Fibroblast of skin of left quadriceps (primary cell): ENCODE measurements at places on chromosomes 2 and 18.

DNA sequence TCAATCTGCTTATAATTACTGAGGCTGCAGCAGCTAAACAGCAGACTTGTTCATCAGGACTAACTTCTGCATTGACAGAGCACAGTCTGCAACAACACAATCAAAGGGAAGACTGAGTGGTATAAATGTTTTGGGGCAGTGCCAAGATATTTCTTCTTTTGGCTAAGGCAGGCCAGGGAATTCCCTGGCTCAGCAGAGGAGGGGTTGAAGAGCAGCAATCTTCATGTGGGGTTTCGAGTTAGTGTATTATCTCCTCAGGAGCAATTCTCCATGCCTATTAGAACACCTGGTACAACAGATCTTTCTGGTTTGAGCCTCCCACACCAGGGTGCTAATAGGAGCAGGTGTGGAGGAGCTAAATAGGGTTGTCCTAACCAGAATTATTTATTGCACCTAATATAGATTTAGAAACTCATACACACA is 103.0 kb upstream of the STK17B start:
- DNase-seq: no peak

DNA sequence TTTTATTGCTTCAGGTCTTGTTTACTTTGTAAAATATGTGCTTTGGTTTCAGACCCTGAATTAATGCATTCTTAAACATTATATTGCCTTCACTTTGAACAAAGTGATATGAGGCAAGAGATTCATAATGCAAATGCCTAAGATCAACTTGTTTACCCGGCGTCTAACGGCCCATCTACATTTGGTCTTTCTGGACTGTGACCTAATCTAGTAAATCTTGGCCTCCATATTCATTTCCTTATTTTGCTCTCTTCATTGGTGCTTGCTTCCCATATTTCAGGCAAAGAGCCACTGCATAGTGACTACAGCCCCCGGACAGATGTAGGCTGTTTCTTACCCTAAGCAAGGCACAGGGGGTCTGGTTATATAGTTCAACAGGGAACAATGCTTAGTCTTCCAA is 53.0 kb upstream of the SLC39A10 start:
- no peak for DNase-seq

- no peak for DNase-seq
Observed at GRCh38 chr2:129118296-129118695, 799.6 kb upstream of the HS6ST1 start.

GRCh38 chr2:74146929-74147726 is 584 bp downstream of the BOLA3 start:
- DNase-seq: no peak

DNA sequence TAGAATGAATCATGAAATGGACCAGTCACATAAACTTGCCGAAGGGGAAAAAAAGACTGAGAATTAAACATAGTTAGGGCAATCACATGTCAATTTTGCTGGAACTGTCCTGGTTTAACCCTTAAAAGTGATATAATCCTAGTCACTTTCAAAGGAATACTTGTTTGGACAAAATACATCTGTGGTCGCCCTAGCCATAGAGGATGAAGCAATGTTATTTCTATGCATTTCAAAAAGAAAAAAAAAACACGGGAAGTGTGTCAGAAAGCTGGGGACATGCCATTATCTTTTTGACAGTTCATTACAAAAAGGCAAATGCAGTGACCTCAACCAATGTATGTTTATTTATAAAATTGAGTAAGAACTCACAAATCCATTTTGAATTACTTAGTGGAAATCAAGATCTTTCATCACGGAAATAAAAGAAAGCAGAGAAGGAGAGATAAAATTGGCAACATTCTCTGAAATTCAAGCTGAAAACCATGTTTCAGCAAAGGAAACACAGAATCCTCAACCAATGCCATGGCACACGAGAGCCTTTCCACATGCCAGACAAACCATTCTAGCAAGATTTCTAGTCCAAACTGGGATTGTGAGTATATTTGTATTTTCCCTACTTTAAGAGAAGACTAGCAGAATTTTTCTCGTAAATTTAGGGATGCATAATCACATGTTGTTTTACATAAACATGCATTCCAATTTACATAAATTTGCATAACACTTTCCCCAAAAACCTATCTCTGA is 854.3 kb upstream of the ACVR2A start:
- peak; percentile 37 for DNase-seq

DNA sequence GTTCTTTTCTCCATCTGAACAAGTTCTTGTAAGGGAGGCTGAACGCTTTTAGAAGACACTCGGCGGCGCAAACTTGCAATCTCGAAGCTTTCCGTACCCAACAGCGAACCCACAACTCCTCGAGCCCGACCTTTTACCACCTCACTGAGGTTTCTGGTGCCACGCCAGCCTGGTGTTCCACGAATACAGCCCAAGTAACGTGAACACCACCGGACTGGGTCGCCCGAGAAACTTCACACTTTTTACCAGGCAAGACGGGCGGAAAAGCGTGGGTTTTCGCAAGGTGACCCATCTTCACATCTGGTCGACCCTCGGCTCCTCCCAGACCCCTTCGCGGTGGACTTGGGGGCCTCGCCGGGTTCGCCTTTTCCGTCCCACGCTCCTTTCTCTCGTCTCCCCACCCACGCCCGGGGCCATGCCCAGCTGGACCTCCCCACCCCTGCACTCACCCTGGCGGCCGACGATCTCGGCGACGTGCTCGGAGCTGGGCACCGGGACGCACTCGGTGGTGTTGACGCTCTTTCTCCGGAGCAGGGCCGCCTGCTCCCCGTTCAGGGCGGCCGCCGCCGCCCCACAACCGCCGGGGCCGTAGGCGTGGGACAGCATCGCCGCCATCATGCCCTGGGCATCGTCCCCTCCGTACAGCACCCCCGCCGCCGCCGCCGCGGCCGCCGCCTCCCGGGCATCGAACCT is 1.2 kb downstream of the MEX3C start:
- no peak for DNase-seq

GRCh38 chr2:187654535-187654934 is 100.3 kb upstream of the TFPI start:
- no peak for DNase-seq

DNA sequence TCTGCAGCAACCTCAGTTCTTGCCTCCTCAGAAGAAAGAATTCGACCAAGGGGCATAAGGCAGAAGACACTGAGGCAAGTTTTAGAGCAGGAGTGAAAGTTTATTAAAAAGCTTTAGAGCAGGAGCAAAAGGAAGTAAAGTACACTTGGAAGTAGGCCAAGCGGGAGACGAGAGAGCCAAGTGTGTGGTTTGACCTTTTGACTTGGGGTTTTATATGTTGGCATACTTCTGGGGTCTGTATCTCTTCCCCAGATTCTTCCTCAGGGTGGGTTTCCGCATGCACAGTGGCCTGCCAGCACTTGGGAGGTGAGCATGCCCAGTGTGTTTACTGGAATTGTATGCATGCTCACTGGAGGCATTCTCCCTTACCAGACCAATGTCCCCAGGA is 59.3 kb upstream of the ANKRD44 start:
- no peak for DNase-seq

- no peak for DNase-seq
Observed at GRCh38 chr18:8380926-8381325, 228.3 kb upstream of the RAB12 start.

- no peak for DNase-seq
Observed at GRCh38 chr2:226411205-226411604, 388.4 kb downstream of the IRS1 start.

GRCh38 chr2:234146087-234146826 is 95.8 kb downstream of the SPP2 start:
- peak; percentile 85 for DNase-seq

DNA sequence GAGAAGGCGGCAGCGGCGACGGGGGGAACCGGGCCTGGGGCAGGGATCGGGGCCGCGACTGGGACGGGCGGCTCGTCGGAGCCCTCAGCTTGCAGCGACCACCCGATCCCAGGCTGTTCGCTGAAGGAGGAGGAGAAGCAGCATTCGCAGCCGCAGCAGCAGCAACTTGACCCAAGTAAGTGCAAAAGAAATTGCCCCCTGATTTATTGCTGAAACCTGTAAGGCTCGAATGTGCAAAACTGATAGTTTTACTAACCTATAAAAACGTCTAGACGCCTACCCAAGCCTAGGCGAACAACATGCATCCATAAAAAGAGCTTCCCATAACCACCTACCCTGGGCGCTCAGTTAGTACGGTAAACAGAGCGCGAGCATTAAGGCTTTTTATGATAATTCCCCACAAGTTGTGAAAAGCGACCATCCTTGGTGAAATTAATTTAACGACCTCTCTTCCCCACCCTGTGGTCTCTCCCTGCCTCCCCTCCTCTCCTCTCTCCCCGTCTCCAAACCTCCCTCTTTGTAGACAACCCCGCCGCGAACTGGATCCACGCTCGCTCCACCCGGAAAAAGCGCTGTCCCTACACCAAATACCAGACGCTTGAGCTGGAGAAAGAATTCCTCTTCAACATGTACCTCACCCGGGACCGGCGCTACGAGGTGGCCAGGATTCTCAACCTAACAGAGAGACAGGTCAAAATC is 1.0 kb downstream of the HOXD9 start:
- DNase-seq: no peak

DNA sequence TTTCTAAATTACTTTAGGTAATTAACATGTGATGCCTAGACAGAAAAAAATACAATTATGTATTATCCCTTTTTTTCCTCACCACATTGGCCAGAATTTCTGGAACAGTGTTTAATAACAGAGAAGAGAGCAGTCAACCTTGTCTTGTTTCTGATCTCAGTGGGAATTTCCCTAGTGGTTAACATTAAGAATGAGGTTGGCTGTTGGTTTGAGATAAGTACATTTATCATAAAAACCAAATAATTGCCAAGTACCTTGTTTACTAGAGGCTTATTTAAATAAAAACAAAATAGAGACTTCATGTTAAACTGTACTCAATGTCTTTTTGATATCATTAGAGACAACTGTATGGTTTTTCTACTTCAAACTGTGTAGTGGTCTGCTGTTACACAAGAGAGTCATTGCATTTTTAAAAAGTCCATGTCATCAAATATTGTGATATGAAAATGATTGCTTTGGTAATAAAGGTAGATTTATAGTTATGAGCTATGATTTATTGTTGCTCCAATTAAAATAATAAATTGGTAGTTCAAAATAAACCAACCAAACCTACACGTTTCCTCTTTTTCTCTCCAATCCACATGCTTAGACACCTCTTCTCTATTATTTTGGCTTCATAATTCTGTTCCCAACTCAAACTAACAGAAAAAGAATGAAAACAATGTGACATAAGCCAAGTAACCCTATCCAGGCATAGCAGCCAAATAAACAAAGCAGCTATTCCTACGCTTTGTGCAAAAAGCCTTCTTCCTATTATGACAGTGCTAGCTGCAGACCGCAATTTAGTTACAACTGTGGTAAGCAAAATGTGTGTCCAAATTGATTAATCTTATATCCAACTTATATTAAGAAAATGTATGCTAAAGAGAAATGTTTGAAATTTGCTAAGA is 20.9 kb upstream of the TANK start:
- no peak for DNase-seq

DNA sequence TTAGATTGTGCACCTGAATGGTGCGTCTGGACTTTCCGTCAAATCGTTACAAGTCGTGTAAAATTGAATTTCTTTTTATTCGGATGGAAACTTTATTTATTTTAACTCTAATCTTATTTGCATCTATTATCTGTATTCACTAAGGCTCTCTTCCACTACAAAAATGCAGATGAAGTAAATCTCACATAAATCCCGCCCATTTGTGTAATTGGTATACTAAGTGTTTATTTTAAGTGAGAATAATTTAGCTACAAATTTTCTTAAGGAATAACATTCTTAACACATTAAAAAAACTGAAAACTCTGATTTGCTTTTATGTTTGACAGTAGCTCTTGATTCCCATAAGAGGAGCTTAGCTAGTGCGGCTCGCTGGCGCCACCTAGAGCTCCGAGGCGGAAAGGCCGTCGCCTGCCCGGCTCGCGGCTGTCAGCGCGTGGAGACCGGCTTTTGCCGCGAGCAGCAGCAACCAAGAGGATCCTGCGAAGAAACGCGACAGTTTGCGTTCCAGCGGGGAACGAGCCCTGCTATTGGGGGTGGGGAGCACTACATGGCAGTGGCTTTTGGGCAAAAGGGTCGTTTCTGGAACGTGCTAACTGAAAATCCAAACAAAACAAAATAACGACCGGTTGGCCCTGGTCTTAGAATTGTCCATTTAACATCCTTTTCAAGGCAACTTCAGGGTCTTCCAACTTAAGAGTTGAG is 6.7 kb downstream of the SP9 start:
- DNase-seq: peak; percentile 56

DNA sequence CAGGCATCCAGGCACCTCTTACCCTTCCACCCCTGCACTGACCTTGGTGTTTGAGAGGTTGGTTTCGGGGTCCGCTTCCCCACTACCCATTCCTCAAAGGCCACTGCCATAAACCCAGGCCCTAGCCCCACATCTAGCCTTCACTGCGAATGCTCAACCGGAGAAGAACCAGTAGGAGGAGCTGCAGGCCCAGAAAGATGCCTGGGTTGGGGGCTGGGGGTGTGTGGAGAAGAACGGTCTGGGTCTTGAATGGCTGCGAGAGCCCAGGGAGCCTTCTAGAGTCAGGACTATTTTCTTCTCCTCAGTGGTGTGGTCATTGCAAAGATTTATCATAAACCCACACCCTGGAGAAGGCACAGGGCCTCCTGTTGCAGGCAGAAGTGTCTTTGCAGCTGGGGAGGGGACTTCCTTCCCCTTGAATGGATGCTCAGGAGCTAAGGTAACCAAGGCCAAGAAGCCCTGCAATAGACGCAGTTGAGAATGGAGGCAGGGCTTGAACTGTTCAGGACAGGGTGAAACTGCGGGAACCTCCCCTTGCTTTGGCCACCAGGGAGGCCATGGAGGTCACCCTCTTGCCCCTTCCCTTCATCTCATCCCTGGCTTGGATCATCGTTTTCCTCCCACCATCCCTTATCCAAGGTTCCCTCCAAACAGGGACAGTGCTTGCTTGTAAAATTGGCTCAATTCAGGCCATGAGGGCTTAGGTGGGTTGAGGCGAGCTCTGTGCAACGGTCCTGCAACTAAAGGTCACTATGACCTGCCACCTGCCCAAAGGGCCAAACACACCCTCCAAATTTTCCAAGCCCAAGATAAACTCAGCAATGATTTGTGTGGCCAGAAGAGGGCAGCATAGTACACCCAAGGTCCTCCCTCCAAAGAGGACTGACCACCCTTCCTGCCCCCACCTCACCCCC is 20.9 kb downstream of the THNSL2 start:
- no peak for DNase-seq
